ENCODE measurements at places on chromosomes 3 and 15. TPM values are rescaled to one million over a fixed set of nuclear protein-coding genes. Genes with fewer than 3 reads are reported as not detected.

The TMEM207 gene
- total RNA-seq = not detected

The STRC gene
- total RNA-seq = 1.7 TPM

The BCHE gene
- total RNA-seq = 15.2 TPM

The ITIH1 gene
- total RNA-seq = not detected

The TPRG1 gene
- total RNA-seq = 0.71 TPM

The CPN2 gene
- not detected for total RNA-seq

- H3K27me3 ChIP-seq = no peaks in the 10 kb centered on the region
- no peaks in the 10 kb centered on the region for H3K36me3 ChIP-seq
- no peak overlapping the region for H3K27ac ChIP-seq
- DNase-seq = no peak
- no peak overlapping the region for H3K4me3 ChIP-seq
- H3K4me1 ChIP-seq = no peaks in the 10 kb centered on the region
These were observed 8.0 kb downstream of the CLDN16 start for GRCh38 chr3:190396001-190396400.

GRCh38 chr3:128311441-128311844, 155.2 kb downstream of the DNAJB8 start:
- H3K27me3 ChIP-seq = no peaks in the 10 kb centered on the region
- no peak for DNase-seq
- no peak overlapping the region for H3K4me3 ChIP-seq
- H3K4me1 ChIP-seq = no peaks in the 10 kb centered on the region
- H3K36me3 ChIP-seq = no peaks in the 10 kb centered on the region

DNA sequence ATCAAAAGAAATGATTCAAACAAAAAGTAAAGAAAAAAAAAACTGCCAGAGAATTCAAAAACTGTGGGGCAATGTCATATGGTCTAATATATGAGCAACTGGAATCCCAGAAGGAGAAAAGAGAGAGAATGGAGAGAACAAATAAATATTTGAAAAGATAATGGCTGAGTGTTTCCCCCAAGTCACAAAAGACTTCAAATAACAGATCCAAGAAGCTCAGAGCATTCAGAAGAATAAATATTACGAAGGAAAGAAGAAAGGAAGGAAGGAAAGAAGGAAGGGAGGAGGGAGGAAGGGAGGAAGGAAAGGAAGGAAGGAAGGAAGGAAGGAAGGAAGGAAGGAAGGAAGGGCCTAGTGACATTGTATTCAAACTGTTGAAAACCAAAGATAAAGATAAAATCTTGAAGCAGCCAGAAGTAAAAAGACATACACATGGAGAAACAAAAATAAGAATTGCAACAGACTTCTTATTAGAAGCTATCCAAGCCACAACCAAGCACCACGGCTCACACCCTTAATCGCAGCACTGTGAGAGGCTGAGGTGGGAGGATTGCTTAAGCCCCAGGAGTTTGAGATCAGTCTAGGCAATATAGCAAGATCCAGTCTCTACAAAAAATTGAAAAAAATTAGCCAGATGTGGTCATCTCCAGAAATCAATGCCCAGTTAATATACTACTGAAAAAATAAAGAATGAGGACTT, 118.9 kb upstream of the IGSF10 start:
- no peaks in the 10 kb centered on the region for H3K27me3 ChIP-seq
- DNase-seq = no peak
- no peaks in the 10 kb centered on the region for H3K36me3 ChIP-seq
- no peaks in the 10 kb centered on the region for H3K4me1 ChIP-seq
- no peak overlapping the region for H3K27ac ChIP-seq
- H3K4me3 ChIP-seq = no peak overlapping the region

GRCh38 chr15:53384417-53384816, 375.0 kb downstream of the WDR72 start:
- no peak overlapping the region for H3K27ac ChIP-seq
- DNase-seq = peak; percentile 25
- peaks cover 9% of the 10 kb centered on the region for H3K4me1 ChIP-seq
- H3K4me3 ChIP-seq = no peak overlapping the region
- no peaks in the 10 kb centered on the region for H3K27me3 ChIP-seq
- no peaks in the 10 kb centered on the region for H3K36me3 ChIP-seq

GRCh38 chr15:25810631-25811091, 52.5 kb downstream of the ATP10A start:
- no peak overlapping the region for H3K27ac ChIP-seq
- H3K36me3 ChIP-seq = no peaks in the 10 kb centered on the region
- H3K4me3 ChIP-seq = no peak overlapping the region
- H3K4me1 ChIP-seq = peaks cover 8% of the 10 kb centered on the region
- peak; percentile 68 for DNase-seq
- H3K27me3 ChIP-seq = no peaks in the 10 kb centered on the region

GRCh38 chr3:123559040-123559861, 25.6 kb downstream of the HACD2 start:
- H3K4me1 ChIP-seq = no peaks in the 10 kb centered on the region
- no peaks in the 10 kb centered on the region for H3K27me3 ChIP-seq
- DNase-seq = peak; percentile 78
- no peak overlapping the region for H3K4me3 ChIP-seq

- H3K27ac ChIP-seq = no peak overlapping the region
- H3K36me3 ChIP-seq = no peaks in the 10 kb centered on the region
- no peaks in the 10 kb centered on the region for H3K27me3 ChIP-seq
- no peak overlapping the region for H3K4me3 ChIP-seq
These were observed 21.5 kb upstream of the PTPN23 start for GRCh38 chr3:47359323-47359722.

GRCh38 chr3:123119802-123120201, 53.0 kb downstream of the PDIA5 start:
- no peaks in the 10 kb centered on the region for H3K27me3 ChIP-seq
- no peak overlapping the region for H3K4me3 ChIP-seq
- no peak for DNase-seq

GRCh38 chr15:80461356-80462095, 57.3 kb downstream of the ARNT2 start:
- no peak for DNase-seq
- no peaks in the 10 kb centered on the region for H3K27me3 ChIP-seq
- no peak overlapping the region for H3K27ac ChIP-seq

- H3K27me3 ChIP-seq = no peaks in the 10 kb centered on the region
- peak overlapping the region; percentile 8 for H3K27ac ChIP-seq
- no peaks in the 10 kb centered on the region for H3K36me3 ChIP-seq
- peak; percentile 57 for DNase-seq
- H3K4me1 ChIP-seq = peaks cover 17% of the 10 kb centered on the region
These were observed 317.5 kb upstream of the TRIM42 start for GRCh38 chr3:140360332-140360731.

GRCh38 chr15:65580287-65580686, 30.6 kb downstream of the INTS14 start:
- DNase-seq = peak; percentile 13
- peak overlapping the region; percentile 44 for H3K27ac ChIP-seq
- H3K4me3 ChIP-seq = no peak overlapping the region
- peaks cover 7% of the 10 kb centered on the region for H3K4me1 ChIP-seq

GRCh38 chr3:70824078-70824477, 511.6 kb upstream of the MDFIC2 start:
- peaks cover 12% of the 10 kb centered on the region for H3K4me1 ChIP-seq
- H3K27me3 ChIP-seq = no peaks in the 10 kb centered on the region
- no peak for DNase-seq
- H3K4me3 ChIP-seq = no peak overlapping the region
- no peaks in the 10 kb centered on the region for H3K36me3 ChIP-seq

GRCh38 chr3:106206146-106206545, 337.3 kb upstream of the CBLB start:
- DNase-seq = no peak
- H3K4me1 ChIP-seq = no peaks in the 10 kb centered on the region
- no peaks in the 10 kb centered on the region for H3K27me3 ChIP-seq

GRCh38 chr3:95781598-95781997, 1032.8 kb upstream of the EPHA6 start:
- no peaks in the 10 kb centered on the region for H3K36me3 ChIP-seq
- no peak overlapping the region for H3K4me3 ChIP-seq
- no peak for DNase-seq
- H3K27me3 ChIP-seq = no peaks in the 10 kb centered on the region
- H3K4me1 ChIP-seq = no peaks in the 10 kb centered on the region

GRCh38 chr15:82950295-82950694, 2.2 kb downstream of the HOMER2 start:
- H3K4me1 ChIP-seq = peaks cover 4% of the 10 kb centered on the region
- H3K4me3 ChIP-seq = no peak overlapping the region
- H3K27me3 ChIP-seq = peaks cover 44% of the 10 kb centered on the region
- DNase-seq = no peak
- H3K36me3 ChIP-seq = no peaks in the 10 kb centered on the region

DNA sequence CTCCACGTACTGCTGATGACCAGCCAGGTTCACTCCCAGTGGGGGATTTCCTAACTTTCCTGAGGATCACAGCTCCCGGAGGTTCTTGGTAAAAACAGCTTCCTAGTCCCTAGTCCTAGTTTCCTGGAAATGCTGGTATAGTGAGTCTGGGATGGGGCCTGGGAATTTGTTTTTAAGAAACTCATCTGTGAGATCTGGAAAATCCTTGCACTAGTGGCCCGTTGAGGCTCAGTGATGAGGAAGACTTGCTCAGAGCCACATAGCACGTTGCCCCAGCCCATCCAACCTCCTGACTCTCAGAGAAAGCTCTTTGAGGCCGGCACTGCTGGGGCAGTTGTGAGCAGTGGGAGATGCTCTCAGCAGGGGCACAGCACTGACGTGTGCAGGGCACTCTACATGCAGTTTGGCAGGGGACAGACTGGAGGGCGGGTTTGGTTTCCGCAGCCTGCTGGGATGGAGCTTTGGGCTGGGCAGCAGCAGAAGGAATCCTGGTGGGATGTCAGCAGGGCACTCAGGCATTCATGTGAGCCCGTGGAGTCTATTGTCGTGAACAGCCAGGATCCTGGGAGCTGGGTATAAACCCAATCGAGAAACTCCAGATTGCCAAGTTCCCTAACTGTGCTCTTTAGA, 31.6 kb downstream of the SAXO2 start:
- H3K27ac ChIP-seq = no peak overlapping the region
- peak; percentile 18 for DNase-seq
- no peaks in the 10 kb centered on the region for H3K27me3 ChIP-seq
- peaks cover 12% of the 10 kb centered on the region for H3K4me1 ChIP-seq
- H3K36me3 ChIP-seq = no peaks in the 10 kb centered on the region
- H3K4me3 ChIP-seq = no peak overlapping the region

DNA sequence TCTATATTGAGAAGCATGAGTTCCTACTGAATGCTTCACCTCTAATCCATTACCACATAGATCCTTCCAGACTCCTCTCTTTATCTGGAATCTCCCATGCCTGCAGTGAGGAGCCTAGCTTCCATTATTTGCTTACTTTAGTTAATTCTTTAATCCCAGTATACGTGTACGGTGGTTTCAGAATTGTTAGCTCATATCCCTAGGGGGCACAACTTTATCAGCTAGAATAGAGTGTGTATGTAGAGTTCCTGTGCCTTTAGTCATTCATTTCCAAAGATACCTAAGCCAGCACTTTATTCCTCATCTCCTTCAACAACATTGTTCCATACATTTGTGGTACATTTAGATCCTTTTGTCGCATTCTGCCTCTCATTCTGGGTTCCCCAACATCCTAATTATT, 226.0 kb downstream of the TJP1 start:
- H3K4me3 ChIP-seq = no peak overlapping the region
- no peaks in the 10 kb centered on the region for H3K4me1 ChIP-seq
- no peak overlapping the region for H3K27ac ChIP-seq
- H3K36me3 ChIP-seq = no peaks in the 10 kb centered on the region
- no peaks in the 10 kb centered on the region for H3K27me3 ChIP-seq
- DNase-seq = no peak

GRCh38 chr15:35181538-35181937, 96.4 kb upstream of the NANOGP8 start:
- H3K4me3 ChIP-seq = no peak overlapping the region
- no peak for DNase-seq
- H3K27ac ChIP-seq = no peak overlapping the region
- no peaks in the 10 kb centered on the region for H3K36me3 ChIP-seq
- no peaks in the 10 kb centered on the region for H3K27me3 ChIP-seq
- H3K4me1 ChIP-seq = peaks cover 30% of the 10 kb centered on the region

Measured in neural progenitor cell (in vitro differentiated cells).